ENCODE measurements at places on chromosomes 11 and 22. TPM values are rescaled to one million over a fixed set of nuclear protein-coding genes. Genes with fewer than 3 reads are reported as not detected.

GRCh38 chr11:119115484-119116234 is 5.7 kb upstream of the HINFP start:
- H3K27ac ChIP-seq: no peak overlapping the region
- DNase-seq: no peak
- peaks cover 18% of the 10 kb centered on the region for H3K36me3 ChIP-seq

Gene P2RY2
- total RNA-seq: not detected

- no peak for DNase-seq
- H3K27ac ChIP-seq: no peak overlapping the region
- peaks cover 5% of the 10 kb centered on the region for H3K4me1 ChIP-seq
- no peak overlapping the region for H3K4me3 ChIP-seq
- H3K27me3 ChIP-seq: no peaks in the 10 kb centered on the region
These were observed 52.5 kb downstream of the GRAMD4 start for GRCh38 chr22:46672731-46673130.

GRCh38 chr11:122307476-122308035 is 191.5 kb upstream of the BLID start:
- no peak for DNase-seq
- H3K27ac ChIP-seq: no peak overlapping the region
- peaks cover 24% of the 10 kb centered on the region for H3K27me3 ChIP-seq

GRCh38 chr11:31375879-31376278 is 6.2 kb downstream of the DNAJC24 start:
- no peak for DNase-seq
- no peak overlapping the region for H3K27ac ChIP-seq
- no peak overlapping the region for H3K4me3 ChIP-seq
- peaks cover 9% of the 10 kb centered on the region for H3K36me3 ChIP-seq
- H3K4me1 ChIP-seq: peaks cover 4% of the 10 kb centered on the region
- H3K27me3 ChIP-seq: no peaks in the 10 kb centered on the region

Gene NPAS4
- total RNA-seq: 1.2 TPM

DNA sequence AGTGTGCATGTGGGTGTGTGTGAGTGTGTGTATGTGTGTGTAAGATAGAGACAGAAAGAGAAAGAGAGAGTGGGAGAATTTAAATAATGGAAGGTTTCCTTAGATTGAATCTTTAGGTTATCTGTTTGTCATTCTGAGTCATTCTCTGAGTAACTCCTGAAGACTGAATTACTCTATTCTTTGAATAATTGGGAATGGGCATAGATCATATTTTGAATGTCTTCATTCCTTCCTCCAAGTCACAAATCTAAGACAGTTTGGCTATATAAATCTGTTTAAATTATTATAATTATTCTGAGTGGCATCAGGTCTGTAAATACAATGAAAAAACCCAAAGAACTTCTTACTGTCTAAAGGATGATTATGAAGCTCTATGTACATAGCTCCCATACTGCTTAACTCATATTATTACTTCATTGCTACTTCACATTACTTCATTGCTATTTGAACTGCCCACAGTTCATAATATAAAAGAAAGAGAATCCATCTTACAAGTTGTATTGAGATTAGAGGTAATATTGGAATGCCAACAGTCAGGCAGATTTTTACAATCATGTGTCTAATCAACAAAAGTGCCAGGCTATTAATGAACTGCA is 346.6 kb upstream of the CCDC179 start:
- DNase-seq: no peak
- no peak overlapping the region for H3K4me3 ChIP-seq
- H3K36me3 ChIP-seq: no peaks in the 10 kb centered on the region
- H3K27ac ChIP-seq: no peak overlapping the region
- H3K27me3 ChIP-seq: no peaks in the 10 kb centered on the region
